ENCODE measurements at places on chromosomes 12 and 14. TPM values are rescaled to one million over a fixed set of nuclear protein-coding genes. Genes with fewer than 3 reads are reported as not detected.

DNA sequence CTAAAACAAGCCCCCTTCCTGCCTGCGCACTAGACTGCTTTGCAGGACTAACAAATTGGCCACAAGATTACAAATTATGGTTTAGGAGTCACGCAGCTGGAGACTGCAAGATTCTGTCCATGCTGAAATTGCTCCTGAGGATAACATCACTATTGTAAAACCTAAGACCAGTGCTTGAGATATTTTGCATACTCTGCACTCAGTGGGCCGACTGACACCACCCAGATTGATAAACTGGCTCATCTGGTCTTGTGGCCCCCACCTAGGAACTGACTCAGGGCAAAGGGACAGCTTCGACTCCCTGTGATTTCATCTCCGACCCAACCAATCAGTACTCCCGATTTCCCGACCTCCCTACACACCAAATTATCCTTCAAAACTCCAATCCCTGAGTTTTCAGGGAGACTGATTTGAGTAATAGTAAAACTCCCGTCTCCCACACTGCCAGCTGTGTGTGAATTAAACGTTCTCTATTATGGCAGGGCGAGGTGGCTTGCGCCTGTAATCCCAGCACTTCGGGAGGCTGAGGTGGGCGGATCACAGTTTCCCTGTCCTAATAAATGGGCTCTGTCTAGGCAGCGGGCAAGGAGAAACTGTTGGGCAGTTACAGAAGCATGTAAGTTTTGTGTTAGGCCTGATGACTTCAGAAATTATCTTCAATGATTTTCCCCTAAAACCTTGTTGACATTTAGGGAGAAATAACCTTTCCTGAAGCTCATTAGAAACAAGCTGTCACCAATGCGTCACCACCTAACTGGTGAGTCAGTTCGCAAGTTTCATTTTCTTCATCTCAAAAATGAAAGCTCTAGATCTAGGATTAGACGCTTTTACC lies 5.3 kb upstream of the UBC start:
- peak; percentile 81 for DNase-seq

GRCh38 chr12:115813256-115813655 lies 464.2 kb downstream of the MED13L start:
- no peak for DNase-seq

GRCh38 chr12:94988471-94988870 lies 15.0 kb downstream of the NDUFA12 start:
- peak; percentile 46 for DNase-seq

- DNase-seq, result no peak
Measured at GRCh38 chr14:26191123-26191522, 406.7 kb downstream of the NOVA1 start.

DNA sequence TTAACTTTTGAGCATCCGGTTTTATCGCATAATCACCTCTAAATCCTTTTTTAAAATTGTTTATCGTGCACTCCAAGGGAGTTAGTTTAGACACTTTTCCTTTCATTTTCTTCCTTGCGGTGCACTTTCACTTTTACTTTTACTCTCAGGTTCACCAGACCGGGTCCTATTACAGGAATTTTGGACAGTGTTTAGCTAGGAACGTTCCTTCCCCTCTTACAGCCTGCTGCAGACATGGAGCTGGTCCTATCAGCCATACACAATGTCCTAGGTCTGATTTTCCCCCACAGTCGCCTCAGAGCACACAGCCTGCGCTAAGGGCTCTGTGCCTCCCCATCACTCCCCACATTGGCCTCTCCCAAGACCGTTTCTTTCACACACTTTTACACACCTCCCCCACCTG lies 103.9 kb downstream of the ALG10 start:
- DNase-seq, result no peak

GRCh38 chr14:33471776-33472175 lies 479.1 kb downstream of the EGLN3 start:
- DNase-seq, result no peak

DNA sequence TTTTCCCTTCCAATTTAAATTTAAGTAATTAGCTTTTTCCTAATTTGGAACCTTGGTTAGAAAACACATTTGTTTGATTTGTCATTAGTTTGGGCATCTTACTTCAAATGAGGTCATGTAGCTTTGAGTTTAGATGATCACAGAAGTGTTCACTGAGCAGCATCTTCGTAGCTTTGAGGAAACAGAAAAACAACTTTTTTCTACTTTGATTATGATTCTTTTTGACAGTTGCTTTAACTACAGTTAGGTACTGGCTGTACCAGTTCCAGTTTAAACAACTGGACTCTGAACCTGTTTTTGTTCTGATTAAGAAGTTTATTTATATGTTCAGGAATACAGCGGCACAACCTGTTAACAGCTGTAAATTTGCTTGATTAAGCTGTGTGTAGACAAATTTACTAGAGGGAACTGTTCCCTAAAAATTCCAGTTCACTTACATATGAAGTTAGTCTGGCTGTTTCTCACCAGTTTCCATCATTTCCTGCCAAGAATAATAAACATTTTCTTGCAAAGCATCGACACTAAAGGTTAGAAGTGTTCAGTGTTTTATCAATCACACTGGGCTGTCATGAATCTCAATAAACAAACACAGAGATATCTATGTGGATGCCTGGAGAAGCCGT lies 191.9 kb downstream of the RAD51B start:
- DNase-seq, result no peak

DNA sequence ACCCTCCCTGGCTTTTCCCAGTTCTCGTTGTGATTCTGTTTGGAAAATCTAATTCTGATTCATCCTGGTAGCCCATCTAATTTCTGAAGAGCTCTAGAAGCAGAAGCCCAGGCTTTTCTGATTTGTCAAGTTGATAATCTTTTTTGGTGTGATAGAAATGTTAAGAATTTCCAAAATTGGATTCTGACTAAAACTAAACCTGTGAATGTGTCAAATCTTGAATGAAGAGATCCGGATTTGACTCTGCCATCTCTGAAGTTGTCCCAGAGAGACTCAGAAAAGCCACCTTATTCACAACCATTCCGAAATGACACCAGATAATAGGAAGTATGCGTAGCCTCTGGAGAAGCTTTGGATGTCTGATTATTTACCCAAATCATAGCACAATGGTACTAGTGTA lies 12.8 kb upstream of the CISTR start:
- no peak for DNase-seq

- DNase-seq, result no peak
Measured at GRCh38 chr12:124126950-124127655, 154.1 kb downstream of the ZNF664 start.

DNA sequence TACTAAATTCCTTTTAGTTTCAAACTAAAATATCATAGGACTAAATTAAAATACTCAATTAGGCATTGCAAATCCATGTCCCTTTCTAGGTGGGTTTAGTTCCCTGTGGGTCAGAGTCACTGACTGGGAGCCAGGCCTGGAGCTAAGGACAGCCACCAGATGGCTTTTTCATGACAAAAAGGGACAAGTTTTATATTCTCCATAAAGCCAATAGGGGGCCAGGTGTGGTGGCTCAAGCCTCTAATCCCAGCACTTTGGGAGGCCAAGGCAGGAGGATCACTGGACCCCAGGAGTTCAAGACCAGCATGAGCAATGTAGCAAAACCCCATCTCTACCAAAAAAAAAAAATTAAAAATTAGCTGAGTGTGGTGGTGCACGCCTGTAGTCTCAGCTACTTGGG lies 35.4 kb upstream of the EIF5 start:
- no peak for DNase-seq

GRCh38 chr12:28958553-28959195 lies 190.4 kb upstream of the FAR2 start:
- DNase-seq, result no peak

DNA sequence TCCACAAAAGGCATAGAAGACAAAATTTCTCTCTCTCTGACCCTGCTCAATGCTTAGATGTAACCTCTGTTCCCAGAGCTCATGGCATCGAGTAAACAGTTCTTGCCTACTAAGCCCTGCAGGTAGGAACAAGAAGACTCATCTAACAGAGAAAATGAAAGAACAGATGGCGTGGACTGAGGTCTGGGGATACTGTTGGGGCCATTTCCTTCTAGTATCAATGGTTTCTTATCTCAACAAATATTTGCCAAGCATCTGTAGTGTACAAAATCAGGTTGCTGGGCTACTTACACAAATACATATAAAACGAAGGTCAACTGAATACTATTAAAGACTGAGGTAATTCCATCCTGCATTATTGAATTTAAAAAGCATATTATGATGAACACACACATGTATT lies 93.3 kb downstream of the RIMBP2 start:
- DNase-seq, result no peak

DNA sequence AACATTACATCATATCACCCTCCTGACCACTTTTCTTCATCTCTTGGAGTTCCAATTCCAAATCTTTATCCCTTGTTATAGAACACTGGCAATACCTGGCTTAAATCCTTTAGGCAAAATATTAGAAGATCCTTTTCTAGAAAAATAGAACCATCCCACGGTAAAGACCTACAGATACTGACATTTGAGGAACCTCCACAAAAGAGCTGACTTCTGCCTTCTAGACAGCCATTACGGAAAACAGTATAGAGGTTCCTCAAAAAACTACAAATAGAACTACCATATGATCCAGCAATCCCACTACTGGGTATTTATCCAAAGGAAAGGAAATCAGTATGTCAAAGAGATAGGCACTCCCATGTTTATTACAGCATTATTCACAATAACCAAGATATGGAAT lies 241.7 kb upstream of the AMIGO2 start:
- no peak for DNase-seq

- DNase-seq, result no peak
Measured at GRCh38 chr14:61877768-61878167, 115.5 kb downstream of the SNAPC1 start.

DNA sequence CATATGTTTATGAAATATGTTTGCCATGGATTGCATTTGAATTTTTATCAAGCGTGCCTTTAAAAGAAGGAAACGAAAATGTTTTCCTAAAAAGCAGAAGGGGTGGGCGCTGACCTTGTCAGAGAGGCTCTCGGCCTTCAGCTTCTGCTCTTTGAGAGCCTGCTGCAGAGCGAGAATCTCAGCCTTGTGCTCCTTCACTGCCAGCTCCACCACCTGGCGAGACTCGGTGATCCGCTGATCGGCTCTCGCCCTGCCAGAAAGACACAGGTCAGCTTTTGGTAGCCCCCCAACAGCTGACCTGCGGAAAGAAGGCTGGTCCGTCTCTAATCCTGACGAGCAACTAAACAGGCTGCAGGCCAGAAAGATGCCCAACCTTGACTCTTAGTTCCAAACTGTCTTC lies 62.4 kb downstream of the PRKAB1 start:
- no peak for DNase-seq

- no peak for DNase-seq
Measured at GRCh38 chr12:131136539-131136872, 182.8 kb downstream of the ADGRD1 start.

The TBK1 gene
- total RNA-seq, result 10.7 TPM

The SLC6A12 gene
- total RNA-seq, result 0.21 TPM

The NFATC4 gene
- total RNA-seq, result 0.15 TPM

The SLC38A2 gene
- total RNA-seq, result 206 TPM

The PLEKHH1 gene
- total RNA-seq, result 2.5 TPM
